ENCODE measurements at places on chromosomes 12 and 14.

- no peak for DNase-seq
These were observed 57.9 kb upstream of the KCNA5 start for GRCh38 chr12:4985820-4986219.

DNA sequence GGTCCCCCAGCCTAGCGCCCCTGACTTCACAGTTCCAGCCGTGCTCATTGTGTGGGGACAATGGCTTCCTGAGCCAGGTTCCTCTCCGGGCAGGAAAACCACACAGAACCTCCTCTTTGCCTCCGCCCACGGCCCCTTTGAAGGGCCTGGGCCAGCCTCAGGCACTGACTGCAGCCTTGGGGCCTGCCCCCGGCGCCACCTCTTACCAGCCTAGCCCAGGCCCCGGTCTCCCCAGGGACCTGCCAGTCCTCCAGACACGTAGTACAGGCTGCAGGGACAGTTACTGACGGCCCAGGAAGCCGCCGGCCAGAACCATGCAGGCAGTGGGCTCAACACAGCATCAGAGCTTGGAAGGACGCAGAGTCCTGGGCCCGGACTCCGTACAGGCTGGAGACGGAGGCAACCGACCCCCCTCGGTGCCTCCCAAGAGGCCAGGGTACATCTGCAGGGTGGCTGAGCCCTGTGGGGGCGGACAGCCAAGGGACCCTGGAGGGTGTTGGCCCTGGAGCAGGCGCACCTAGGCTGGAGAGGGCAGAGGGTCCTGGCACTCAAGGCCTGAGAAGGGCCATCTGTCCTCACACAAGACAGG, 20.9 kb upstream of the NUDT14 start:
- DNase-seq: no peak

- DNase-seq: no peak
These were observed 29.0 kb upstream of the C12orf50 start for GRCh38 chr12:88057994-88058718.

DNA sequence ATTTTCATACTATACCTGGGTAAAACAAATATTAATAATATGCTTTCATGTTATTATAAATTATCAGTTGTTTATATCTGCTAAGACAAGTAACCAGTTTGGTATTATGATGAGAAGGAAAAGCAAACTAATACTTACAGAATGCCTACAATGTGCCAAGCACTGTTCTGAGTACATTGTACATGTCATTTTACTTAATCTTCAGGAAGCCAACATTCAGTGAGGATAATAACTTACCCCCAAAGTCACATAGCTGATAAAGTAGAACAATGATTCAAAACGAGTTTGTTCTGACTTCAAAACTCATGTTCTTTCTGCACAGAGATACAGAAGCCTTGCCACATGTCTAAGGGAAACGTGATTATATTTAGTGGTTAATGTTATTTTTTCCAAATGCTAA, 89.0 kb upstream of the DIO2 start:
- DNase-seq: no peak

- DNase-seq: no peak
These were observed 18.1 kb downstream of the EGLN3 start for GRCh38 chr14:33932576-33933345.
